ENCODE measurements at places on chromosomes 4 and X.
A peak's percentile ranks its signal among the peaks of the same experiment; 100 is the strongest.

- no peak for DNase-seq
Observed at GRCh38 chr4:4417886-4418285, 31.0 kb downstream of the NSG1 start.

DNA sequence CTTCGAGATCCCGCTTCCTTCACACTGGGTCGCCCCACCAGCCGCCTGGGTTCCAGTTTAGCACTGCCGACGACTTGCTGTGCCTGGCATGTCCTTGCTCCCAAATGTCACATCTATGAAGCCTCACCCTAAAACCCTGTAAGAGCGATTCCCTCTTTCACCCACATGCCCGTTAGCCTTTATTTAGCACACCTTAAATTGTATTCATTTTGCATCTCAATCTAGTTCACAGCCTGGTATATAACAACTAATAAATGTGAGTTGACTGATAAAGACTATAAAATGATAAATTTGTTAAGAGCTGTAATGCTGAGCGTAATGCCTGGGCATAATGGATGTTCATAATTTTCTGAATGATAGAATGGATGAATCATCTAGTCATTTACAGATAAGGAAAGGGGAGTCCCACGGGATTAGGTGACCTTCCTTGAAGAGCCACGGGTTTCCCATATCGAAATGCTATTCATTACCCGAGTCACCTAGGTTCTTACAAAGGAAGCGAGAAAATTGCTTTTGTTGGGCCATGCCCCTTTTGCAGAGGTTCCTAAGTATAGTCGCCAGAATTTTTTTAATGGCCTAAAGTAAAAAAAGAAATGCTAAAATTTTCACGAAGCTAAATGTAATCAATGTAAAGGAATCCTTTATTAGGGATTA, 1.1 kb upstream of the AP1S2 start:
- no peak for DNase-seq

GRCh38 chr4:55356991-55357461, 11.0 kb downstream of the SRD5A3 start:
- no peak for DNase-seq

DNA sequence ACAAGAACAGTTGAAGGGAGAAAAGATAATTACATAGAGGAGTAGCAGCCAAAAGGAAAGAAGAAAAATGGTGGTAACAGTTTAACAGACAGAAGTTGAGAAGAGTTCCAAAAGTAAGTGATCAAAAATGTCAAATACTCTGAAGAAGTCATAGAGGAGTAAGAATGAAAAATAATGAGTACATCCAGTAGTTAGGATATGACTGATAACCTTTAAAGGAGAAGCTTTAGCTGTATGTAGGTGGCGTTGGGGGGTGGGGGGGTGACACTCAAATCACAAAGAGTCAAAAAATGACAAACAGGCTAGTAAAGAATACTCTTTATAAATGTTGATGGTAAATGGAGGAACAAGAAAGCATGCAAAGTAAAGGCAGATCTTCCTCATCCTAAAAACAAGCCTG, 40.6 kb downstream of the RAB33A start:
- DNase-seq = no peak

DNA sequence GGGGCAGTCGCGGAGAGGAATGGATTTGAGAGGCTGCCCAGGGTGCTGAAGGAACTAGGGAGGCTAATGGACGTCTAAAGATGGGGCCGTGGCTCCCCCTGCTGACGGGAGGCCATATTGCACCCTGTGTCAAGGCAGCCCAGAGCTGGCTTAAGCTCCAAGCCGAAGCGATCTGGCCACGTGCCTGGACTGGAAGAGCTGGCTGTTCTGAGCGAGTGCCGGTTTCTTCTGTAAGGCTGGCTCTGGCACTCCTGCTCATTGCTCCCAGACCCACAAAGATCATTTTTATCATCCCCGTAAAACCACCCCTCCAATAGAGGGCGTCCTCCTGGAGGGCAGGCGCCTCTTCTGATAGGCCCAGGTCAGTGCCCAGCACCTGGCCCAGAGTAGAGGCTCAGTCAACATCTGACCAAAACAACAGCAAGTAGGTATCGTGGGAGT, 5.6 kb downstream of the PNCK start:
- peak; percentile 61 for DNase-seq

DNA sequence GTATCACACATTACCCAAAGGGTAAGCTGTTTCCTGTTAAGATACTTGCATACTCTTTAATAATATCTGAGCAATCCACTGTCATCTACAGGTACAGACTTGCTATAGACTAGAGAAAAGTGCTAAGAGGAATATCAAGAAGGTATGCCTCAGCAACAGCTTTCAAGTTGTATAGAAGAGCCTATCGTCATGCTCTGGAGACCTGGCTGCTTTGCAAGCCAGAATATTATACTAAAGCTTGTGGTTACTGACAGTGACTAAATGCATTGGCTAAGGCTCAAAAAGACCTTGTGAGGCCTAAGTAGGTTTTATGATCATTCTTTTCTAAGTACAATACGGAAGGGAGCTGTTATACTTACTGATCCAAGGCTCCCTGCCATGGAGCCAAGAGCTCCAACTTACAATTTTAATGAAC, 11.3 kb downstream of the LAMP2 start:
- DNase-seq = no peak

DNA sequence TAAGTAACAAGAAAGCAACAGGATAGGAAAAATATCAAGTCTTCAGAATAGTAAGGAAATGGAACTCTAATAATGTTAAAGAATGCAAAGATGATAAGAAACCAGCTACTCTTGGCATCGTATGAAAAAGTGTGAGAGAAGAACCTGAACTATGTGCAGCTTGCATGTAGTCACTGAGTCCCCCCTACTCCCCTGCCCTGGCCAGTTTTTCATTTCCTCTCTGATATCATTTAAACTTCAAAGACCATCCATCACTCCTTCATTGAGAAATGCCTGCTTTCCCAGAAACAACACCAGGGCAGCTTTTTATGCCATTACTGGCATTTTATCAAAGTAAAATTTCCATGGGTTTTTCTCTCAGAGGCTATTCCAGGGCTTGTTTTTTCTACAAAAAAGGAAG, 28.1 kb downstream of the INPP4B start:
- DNase-seq = no peak

DNA sequence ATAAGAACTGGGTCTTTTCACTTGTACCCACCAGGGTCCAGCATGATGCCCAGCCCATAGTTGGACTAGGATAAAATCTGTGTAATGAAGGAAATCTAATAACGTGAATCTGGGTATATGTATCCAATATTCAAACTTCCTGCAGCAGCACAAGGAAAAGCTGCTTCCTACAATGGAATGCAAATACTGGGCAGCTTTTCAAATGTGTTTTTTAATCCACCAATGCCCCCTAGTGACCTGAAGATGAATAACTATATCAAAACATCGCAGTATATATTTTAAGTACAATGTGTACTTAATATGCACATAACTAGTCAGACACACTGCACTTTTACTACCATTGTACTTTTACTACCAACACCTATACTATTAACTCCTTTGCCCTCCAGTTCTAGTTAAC, 5.3 kb downstream of the APOO start:
- DNase-seq = no peak

DNA sequence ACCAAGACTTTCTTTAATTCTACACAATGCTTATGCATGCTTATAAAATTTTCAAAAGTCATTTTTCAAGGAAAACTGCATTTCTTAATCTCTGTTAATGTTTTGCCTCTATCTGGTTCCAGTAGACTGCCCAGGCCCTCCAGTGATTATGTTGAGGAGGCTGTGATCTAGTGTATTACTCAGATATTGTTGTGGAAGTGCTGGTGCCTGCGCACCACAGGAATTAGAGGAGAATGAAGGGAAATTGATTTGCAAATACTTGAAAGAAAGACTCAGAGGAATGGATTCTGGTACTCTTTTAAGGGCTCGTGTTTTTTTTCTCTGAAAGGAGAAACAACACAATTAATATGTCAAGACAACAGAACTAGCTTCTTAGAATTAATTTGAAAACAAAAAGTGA, 1015.1 kb downstream of the RPA4 start:
- DNase-seq = no peak

DNA sequence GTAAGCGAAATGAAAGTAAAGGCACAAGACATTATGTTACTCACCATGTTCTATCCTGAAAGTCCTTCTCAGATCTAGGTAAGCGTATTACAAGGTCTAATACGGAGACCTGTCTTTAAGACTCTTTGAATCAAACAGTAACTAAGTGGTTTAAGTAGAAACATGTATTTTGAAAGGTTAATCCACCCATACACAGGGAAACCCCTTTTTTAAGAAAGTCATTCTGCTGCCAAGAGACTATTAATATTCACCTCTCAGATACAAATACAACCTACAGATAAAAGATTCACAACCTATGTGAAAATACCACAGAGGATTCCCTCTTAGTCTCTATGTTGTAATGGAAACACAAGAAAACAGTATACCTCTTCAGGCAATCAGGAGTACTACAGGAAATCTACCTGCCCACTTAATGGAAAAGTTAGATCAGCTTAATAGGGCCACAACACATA, 63.2 kb upstream of the TNIP3 start:
- DNase-seq = no peak

- no peak for DNase-seq
Observed at GRCh38 chrX:22121161-22121560, 89.0 kb downstream of the PHEX start.

GRCh38 chrX:148501386-148502066, 1.1 kb downstream of the AFF2 start:
- DNase-seq = no peak

DNA sequence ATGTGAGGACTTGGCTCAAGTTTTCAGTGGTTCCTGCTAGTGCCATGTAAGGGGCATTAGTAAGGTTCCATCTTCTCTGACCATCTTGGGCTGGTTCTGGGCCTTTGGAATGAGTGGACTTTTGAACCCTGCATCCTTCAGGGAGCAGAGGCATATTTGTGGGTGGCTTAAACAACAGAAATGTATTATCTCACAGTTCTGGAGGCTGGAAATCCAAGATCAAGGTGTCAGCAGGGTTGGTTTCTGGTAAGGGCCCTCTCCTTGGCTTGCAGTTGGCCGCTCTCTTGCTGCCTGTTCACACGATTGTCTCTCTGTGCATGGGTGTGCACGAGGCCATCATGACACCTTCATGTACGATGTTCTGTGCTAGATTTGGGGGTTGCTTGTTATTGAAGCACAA, 21.3 kb downstream of the CCKAR start:
- no peak for DNase-seq

GRCh38 chrX:40298572-40299479, 201.1 kb upstream of the BCOR start:
- DNase-seq = no peak

DNA sequence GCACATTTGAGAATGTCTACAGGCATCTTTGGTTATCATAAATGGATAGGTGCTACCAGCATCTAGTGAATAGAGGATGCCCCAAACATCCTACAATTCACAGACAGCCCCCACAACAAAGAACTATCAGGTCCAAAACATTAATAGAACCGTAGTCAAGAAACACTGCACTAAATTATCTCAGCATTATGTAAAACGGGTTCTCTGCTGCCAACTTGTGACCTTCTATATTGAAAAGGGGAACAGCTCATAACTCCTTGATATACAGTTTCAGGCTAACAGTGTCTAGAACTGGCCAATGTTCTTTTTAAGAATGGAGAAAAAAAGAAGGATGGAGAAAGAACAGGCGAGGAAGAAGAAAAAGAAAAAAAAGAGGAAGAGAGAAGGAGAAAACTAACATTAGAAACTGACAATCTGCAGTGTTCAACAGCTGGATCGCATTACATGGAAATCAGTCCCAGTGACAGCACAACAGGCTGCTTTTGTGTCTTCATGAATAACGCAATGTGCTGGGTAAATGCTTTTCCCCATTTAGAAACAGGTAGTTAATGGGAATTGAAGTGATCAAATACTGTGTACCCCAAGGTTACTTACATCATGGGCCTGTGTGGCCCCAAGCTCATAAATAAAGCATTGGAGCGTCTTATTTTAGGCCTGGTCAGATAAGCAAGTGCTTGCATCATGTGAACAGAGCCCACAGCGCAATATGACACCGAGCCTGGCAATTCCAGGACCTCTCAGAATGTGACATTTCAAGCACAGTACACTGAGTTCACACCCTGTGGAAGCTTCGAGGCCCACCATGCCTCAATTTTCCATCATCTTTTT, 339.5 kb downstream of the DHX15 start:
- no peak for DNase-seq

GRCh38 chr4:87864321-87864720, 31.6 kb downstream of the MEPE start:
- no peak for DNase-seq

GRCh38 chrX:1419545-1420355, 27.8 kb upstream of the SLC25A6 start:
- DNase-seq = no peak

DNA sequence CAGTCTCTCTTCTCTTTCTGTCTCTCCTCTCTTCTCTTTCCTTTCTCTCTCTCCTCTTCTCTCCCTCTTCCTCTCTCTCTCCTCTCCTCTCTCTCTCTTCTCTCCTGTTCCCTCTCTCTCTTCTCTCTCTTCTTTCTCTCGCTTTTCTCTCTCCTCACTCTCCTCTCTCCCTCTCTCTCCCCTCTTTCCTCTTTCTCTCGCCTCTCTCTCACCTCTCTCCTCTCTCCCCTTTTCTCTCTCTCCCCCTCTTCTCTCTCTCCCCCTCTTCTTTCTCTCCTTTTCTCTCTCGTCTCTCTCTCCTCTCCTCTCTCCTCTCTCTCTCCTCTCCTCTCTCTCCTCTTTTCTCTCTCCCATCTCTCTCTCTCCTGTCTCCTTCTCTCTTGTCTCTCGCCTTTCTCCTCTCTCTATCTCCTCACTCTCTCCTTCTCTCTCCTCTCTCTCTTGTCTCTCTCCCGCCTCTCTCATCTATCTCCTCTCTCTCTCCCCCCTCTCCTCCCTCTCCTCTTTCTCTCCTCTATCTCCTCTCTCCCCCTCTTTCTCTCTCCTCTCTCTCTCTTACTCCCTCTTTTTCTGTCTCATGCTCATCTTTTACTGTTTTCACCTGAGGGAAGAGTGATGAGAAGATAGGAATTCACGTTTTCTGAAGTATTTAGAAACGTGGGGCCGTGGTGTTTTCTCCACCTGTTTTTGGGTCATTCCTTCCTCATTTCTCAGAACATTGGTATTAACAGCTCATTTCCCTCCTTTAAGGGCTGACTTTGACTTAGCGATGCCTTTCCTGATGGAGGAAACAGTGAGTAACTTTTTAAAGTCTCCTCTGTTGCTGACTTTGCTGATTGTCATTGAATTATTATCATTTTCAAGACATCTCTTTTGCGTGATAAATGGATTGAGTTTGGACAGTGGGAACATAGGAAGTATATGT, 80.6 kb upstream of the CD99 start:
- no peak for DNase-seq

Data from activated CD4-positive, alpha-beta T cell treated with anti-CD3 and anti-CD28 coated beads for 1 hour (primary cell).